ENCODE measurements at places on chromosomes 12 and 14.

DNA sequence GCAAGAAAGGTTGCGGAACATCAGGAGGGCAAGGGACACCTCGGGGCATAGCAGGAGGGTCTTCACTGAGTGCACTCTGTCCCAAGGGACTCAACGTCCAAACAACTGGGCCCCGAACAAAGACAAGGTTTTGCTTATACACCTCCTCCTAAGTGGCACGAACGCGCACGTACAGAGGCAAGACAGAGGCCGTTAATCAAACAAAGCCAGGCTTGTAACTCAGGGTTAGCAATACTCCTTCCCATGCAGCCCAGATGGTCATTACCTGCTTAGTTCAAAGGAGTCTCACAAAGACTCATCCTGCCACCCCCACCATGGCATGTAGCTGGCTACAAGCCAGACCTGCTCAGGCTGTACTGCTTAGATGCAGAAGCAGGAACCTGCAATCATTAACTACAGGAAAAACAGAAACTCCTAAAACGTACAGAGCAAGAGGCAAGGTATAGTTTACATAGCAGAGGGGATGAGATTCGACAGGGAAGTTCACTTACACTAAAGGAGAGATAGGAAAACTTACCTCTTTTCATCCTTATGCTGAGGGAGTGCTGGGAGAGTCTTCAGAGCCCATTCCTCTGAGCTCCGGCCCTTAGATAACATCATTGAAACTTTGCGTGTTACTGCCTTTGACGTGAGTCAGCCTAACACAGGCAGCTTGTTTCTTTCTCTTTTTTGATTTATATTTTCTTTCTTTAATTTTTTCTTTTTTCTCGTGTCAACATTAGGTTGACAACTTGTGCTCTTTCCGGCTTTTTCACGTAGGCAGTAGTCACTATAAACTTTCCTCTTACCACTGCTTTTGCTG, 1319.1 kb downstream of the TMEM121 start:
- DNase-seq = peak; percentile 25

GRCh38 chr14:100030452-100031153, 34.6 kb upstream of the EVL start:
- no peak for DNase-seq

DNA sequence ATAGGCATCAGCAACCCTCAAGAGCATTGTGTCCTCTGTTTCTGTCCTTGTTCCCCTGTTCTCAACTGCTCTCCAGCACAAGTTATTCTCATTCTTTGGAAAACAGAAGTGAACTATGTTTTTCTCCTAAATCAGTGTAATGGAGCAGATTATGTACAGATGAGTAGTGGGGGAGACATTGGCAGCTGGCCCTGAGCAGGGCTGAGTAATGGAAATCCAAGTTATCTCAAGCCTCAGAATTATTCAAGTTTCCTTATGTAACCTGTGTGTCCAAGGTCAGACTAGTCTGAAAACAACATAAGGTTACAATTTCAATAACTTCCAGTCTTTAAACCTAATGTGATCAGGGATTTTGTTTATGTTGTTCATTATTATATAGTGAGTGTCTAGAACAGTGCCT, 116.1 kb upstream of the FUT8 start:
- DNase-seq = no peak

GRCh38 chr12:4272424-4273272, 914 bp upstream of the CCND2 start:
- DNase-seq = peak; percentile 80

GRCh38 chr12:110037315-110037714, 11.0 kb downstream of the C12orf76 start:
- DNase-seq = no peak

DNA sequence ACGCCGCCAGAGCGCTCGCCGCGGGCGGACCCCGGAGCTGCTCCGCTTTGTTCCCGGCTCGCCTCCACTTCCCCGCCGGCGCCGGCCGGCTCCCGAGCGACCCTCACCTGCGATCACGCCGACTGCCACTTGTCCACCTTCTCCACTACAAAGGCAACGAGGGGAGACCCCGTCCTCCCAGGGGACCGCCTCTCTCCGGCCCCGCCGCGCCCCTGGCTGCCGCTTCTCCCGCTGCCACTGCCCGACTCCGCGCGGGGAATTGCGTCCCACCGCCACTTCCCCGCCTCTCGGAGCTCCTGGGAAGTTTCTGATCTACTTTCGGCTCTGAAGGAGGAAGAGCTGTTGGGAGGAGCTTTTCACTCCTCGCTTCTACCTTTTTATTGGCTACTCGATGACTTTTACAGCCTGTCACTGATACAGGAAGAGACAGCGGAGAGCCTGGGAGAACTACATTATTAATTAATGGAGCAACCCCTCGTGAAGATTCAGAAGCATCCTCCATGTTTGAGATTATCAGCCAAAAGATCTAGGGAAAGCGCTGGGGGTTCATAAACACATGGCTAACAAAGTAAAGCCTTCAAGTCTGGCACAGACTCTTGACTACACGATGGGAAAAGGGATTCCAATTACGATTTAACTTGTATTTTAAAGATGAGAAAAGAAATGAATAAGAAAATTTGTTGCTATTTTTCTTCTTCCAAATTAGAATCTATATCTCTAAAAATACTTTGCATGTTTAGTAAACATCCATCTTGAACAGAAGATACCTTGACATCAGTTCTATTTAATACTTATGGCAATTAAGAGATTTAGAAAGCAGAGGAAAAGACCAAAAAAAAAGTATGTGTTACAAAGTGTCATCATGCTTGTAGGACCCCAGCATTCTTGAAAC, at the start of gene BAZ1A:
BAZ1A (minus strand) TSS at position 330 of the 892 bp plus-strand sequence. CDS start 756 bp downstream, outside the sequence.
- peak; percentile 5 for DNase-seq

- DNase-seq = no peak
These were observed 36.2 kb upstream of the TMEM260 start for GRCh38 chr14:56543436-56543835.

DNA sequence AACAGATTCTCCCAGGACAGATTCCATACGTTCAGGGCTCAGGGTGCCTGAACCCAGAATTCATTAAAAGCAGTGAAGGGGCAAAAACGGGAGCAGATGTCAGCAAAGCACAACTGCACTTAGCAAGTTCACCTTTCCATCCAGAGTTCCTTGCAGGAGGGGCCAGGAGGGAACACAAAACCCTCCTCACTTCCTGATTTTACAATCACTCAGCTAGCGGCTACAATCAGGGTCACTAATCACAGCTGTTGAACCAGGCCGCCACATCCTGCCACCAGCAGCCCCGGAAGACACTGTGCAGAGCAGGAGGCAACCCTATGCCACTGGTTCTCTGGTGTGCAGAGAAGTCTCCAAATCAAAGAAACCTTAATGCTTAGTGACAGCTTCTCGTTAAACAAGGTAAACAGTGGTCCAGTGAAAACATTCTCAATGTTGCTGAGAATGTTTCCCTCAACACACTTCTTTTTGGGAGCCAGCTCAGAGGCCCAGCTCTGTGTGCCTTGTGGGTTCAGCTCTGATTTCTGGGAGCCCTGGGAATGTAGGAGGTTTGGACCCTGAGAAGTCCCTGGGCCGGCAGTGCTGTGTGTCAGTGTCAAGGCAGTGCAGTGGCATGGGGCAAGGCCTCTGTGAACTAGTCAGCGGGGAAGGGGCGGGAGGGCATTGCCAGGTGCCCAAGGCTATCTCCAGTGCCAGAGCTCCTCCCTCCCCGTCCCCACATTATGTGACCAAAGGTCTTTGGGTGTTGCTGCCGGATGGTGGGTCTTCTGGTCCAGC, 54.5 kb downstream of the VCPKMT start:
- DNase-seq = no peak

Measured in stimulated activated CD8-positive, alpha-beta memory T cell treated with anti-CD3 and anti-CD28 coated beads, Interleukin-4, amount 100 ng/mL, for 24 hours (primary cell).